ENCODE measurements at places on chromosomes 12 and 14.

DNA sequence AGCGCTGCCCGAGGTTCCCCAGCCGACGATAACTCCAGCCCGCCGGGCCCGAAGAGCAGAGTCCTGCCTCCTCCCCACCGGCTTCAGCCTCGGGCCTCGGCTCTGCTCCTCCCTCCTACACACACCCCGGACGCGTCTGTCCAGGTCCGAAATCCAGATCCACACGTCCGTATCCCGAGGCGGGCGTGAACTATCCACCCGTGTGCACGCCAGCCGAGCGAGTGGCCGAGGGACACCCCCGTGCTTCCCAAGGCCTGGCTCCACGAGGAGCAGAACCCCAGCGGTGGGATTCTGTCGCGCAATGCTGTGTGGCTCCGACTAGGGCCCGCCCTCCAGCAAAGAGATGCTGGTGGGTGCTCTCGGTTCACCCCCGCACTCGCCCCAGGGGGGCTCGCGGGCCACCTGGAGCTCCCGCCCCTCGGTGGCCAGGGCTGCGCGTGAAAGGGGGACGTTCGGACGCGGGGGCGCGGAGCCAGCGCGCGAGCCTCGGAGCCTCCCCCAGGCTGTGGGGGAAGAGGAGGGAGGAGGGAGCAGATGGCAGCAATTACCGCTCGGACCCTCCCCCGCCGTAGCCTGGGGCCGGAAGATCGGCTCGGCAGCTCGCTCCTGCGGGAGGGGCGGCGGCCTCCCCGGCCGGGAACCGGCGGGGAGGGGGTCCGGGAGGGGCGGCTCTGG is 18.9 kb upstream of the ANKRD33 start:
- no peak for DNase-seq

- DNase-seq, result no peak
Measured at GRCh38 chr12:42442311-42442759, 116.4 kb downstream of the PPHLN1 start.

DNA sequence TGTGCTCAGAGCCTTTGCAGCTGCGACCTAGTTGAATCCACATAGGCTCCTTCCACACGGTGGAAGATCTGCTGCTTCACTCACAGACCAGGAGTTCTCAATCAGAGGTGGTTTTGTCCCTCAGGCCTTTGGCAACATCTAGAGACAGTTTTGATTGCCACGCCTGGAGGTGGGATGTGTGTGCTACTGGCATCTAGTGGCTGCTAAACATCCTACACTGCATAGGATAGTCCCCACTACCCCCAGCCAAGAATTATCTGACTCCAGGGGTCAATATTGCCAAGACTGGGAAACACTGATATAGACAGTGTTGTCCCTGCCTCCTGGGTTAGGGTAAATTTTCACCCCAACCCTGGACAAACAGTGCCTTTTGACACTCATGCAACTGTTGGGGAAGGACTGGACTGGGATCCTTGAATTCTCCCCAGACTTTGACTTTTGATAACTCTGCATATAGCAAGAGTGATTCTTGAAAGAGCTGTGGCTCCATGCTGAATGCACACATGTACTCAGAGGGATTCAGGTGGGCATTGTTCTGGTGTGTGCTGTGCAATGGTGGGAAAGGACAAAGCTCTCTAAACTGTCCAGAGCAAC is 39.8 kb downstream of the BAZ2A start:
- DNase-seq, result no peak

GRCh38 chr12:111274777-111275176 is 94.1 kb downstream of the PHETA1 start:
- no peak for DNase-seq

- no peak for DNase-seq
Measured at GRCh38 chr12:102992297-102992696, 34.8 kb downstream of the ASCL1 start.

- DNase-seq, result no peak
Measured at GRCh38 chr14:23446291-23446851, 10.9 kb upstream of the MYH7 start.

- DNase-seq, result no peak
Measured at GRCh38 chr12:53069621-53070410, 9.4 kb downstream of the SPRYD3 start.

- no peak for DNase-seq
Measured at GRCh38 chr14:96986256-96987085, 189.3 kb downstream of the VRK1 start.

- no peak for DNase-seq
Measured at GRCh38 chr12:111816065-111816615, 25.9 kb upstream of the MAPKAPK5 start.

- DNase-seq, result no peak
Measured at GRCh38 chr12:45726603-45727300, 2.8 kb upstream of the ARID2 start.

- DNase-seq, result no peak
Measured at GRCh38 chr12:25653487-25654175, 100.5 kb upstream of the LMNTD1 start.

DNA sequence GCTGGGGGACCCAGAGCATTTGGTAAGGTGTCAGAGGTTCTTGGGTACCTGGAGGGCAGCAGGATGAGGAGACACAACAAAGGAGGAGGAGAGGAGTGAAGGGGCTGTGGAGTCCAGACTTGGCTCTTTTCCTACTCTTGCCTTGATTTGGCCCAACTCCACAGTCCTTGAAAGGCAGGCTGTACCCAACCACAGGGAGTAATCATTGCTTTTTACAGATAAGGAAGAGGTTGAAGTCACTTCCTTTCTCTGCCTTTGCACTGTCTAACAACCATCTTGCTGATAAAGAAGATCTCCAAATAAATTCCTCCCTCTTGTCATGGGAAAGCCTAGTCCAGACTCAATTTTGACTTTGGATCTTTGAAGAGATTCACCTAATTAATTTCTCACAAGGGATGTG is 226.8 kb upstream of the HMGA2 start:
- DNase-seq, result no peak

DNA sequence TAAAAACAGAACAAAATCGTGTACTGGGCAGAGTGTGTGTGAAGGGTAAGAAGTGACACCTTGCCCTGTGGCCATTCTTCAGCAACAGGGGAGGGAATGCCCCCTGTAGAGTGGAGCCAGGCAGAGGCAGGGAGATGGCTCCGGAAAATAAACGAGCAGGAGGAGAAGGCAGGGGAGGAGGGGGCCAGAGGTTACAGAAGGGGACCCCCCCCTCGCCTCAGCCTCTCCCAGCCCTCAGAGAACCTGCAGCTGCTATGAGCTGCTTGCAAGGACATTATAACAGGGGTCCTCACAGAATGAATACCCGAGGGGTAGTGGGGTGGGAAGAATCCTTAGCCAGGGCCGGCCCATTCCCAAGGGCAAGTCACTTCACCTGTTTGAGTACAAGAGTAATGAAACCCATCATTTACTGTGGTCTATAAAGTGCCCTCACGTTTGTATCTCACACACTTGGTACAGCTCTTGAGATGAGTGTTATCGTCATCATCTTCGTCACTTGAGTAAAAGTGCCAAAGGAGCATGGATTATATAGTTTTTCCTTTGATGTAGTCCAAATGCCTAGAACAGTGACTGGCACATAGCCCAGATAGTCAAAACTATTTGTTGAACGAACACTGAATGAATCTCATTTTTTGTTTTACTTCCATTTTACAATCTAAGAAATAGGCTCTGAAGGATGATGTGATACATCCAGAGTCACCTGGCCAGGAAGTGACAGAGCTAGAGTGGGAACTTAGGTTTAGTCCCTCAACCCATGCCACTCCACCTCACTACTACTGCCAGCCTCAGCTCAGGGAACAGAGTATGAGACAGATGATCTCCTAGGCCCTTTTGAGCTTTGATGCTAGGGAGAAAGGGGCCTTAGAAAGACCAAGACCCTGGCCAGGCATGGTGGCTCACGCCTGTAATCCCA is 14.5 kb downstream of the SCNN1A start:
- DNase-seq, result no peak

DNA sequence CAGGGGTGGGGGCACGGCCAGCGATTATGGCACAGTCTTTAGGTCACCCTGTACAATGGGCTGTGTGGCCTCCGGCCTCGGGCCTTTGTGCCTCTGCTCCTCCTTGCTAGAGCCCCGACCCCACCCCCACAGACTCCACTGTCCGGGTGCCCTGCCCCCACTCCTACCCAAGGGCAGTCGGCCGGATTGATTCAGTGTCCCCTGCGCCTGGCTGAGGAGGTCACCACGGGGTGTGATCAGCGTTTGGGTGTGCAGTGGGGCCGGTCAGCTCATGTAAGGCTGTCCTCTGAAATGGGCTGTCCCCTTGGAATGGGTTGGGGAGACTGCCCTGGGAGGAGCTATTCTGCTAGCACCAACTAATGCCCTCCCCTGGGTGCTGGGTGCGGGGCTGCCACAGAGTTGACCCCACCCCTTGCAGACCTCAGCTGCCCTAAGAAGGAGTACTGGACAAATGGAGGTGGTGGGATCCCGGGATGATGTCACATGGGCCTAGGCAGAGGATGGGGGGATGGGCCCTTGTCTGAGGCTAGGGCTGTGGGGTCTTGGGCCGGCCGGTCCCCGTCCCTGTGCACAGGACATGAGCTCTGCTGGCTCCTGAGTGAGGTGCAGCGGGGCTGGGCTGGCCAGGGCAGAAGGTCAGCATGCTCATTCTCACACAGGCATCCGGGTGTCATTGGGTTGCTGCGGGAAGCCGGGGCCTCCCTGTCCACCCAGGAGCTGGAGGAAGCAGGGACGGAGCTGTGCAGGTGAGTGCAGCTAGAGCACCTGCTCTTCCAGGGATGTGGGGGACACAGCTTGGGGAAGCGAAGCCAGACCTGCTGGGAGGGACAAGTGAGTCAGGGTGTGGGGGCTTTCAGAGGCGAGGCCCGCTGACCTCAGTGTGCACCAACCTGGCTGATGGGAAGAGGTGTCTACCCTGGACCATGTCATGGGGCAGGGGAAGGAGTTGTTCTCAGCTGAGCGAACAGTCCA is 23.4 kb downstream of the ASPG start:
- DNase-seq, result no peak

DNA sequence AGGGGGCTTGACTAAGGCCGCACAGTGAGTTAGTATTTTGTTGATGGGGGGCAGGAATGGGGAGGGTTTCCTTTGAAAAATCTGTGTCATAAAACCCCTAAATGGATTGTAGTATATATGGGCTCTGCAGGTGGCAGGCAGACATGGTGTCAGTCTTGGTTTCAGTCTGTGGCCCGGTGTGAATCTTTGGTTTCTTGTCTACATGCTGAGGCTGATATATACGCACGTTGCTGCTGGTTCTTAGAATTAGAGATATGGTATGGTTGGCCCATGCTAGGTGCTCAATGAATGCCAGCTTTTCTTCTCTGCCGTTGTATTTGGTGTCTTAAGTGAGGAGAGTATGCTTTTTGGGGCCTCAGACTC is 73.1 kb downstream of the TSPAN9 start:
- no peak for DNase-seq

Measured in stimulated activated CD8-positive, alpha-beta memory T cell treated with anti-CD3 and anti-CD28 coated beads, Interleukin-4, amount 100 ng/mL, for 1 hour (primary cell).